Ascending aorta (tissue), 2 donors: ENCODE measurements at places on chromosomes 12 and 14.

DNA sequence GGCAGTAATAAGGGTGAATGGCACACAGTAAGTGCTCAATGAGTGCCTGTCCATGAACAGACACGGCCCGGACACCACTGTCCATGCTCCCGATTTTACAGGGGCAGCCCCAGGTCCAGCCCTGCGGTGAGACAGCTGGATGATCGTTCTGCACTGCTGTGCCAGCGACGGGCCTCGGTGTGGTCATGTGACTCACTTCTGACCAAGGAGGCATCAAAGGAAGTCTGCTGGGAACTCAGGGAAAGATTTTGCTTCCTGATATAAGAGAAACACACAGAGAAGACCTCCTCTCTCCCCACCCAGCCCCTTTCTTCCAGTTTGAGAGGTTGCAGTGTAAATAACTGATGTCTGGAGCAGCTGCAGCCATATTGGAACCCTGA, 126.6 kb downstream of the SCARB1 start:
- no peaks in the 10 kb centered on the region for H3K36me3 ChIP-seq
- H3K4me3 ChIP-seq: no peak overlapping the region
- H3K4me1 ChIP-seq: peaks cover 8% of the 10 kb centered on the region
- no peak overlapping the region for H3K27ac ChIP-seq
- DNase-seq: no peak

DNA sequence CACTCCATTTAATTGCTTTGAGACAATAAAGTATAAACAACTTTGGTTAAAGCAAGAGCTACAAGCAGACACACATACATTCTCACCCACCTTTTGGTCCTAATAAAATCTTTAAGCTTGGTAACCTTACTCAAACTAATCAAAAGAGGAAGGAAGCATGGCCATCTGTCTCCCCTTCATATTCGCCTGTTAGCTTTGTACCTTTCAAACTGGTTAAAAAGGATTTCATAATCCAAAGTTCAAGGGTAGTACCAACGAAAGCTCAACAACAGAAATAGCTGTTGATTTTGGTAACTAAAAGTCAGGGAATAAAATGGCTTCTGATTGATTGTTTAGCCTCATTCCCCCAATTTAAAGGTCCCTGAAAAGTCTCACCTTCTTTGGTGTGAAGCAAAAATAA, 456.9 kb downstream of the BCAT1 start:
- no peaks in the 10 kb centered on the region for H3K36me3 ChIP-seq
- peaks cover 21% of the 10 kb centered on the region for H3K4me1 ChIP-seq
- DNase-seq: no peak
- no peak overlapping the region for H3K27ac ChIP-seq
- no peaks in the 10 kb centered on the region for H3K27me3 ChIP-seq

DNA sequence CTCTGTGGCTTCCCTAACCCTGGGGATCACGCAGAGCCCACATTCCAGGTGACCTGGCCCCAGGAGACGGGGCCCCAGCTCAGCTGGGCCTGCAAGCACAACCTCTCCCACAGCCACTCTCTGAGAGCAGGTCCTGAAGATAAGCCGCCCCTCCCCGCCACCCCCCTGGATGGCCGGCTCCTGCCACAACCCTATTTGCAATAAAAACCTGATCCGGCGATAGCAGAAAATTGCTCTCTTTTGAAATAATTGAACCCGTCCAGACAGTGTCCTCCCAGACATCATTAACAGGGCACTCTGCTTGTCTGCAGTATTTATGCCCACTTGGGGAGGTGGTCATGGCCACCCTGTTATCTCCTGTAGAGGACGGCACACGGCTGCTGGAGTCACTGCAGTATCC, 5.0 kb downstream of the C14orf180 start:
- no peak overlapping the region for H3K27ac ChIP-seq
- no peaks in the 10 kb centered on the region for H3K27me3 ChIP-seq
- DNase-seq: no peak
- no peaks in the 10 kb centered on the region for H3K36me3 ChIP-seq
- H3K4me3 ChIP-seq: no peak overlapping the region
- H3K4me1 ChIP-seq: peaks cover 29% of the 10 kb centered on the region

DNA sequence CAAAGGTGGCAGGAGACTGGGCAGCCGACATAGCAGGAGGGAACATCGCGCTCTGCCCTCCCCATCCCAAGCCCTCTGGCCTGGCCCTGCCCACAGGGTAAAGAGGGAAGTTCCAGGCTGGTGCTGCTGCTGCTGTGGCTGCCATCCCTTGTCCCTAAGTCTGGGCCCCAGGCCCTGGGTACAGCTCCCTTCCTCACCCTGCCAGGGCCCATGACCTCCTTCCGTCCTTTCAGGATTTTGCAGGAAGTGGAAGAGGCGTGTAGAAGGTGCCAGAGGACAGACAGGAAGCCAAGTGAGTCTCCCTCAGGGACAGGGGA, 14.7 kb upstream of the NCOR2 start:
- H3K36me3 ChIP-seq: no peaks in the 10 kb centered on the region
- no peak for DNase-seq
- no peaks in the 10 kb centered on the region for H3K27me3 ChIP-seq
- peaks cover 6% of the 10 kb centered on the region for H3K4me1 ChIP-seq
- no peak overlapping the region for H3K4me3 ChIP-seq

DNA sequence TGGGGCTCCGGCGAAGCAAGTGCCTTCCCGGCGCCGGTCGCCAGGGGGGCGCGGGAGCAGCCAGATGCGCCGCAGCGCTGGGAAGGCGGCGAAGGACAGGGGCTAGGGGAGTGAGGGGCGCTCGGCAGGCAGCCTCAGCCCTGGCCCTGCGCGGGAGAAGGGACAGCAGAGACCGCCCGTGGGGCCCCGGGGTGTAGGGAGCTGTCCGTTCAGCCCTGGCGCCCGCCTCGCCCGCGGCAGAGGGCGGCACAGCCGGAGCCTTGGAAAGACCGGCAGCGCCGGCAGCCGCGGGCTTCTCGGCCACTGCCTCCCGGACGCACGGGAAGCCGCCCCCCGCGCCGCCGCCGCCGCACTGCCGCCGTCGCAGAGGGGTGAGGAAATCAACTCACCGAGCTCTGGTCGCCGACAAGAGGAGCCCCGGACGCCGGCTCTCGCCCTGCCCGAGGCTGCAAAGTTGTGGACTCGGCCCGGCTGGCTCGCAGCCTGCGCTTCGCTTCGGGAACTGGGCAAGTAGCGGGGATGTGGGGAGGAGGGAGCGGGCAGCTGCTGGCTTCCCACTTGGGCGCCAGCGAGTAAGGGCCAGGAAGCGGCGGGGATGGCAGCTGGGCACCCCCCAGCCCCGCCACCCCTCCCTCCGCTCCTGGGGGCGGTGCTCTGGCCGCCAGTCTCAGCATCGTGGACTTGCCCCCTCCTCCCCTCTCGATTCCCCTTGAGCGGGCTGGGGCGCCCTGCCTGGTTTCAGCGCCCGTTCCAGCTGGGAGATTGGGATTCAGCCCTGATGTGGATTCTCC, at the start of gene ZDHHC22:
Gene ZDHHC22, minus strand, starts transcription at position 578 of the 791 bp plus-strand sequence. CDS start 2,053 bp downstream, outside the sequence.
- no peak within 1 kb of the TSS for H3K27ac ChIP-seq
- peak within 1 kb of the TSS; percentile 62 for H3K4me3 ChIP-seq
- no peaks in the 10 kb centered on the region for H3K36me3 ChIP-seq
- DNase-seq: no peak
- peaks cover 2% of the 10 kb centered on the region for H3K4me1 ChIP-seq

DNA sequence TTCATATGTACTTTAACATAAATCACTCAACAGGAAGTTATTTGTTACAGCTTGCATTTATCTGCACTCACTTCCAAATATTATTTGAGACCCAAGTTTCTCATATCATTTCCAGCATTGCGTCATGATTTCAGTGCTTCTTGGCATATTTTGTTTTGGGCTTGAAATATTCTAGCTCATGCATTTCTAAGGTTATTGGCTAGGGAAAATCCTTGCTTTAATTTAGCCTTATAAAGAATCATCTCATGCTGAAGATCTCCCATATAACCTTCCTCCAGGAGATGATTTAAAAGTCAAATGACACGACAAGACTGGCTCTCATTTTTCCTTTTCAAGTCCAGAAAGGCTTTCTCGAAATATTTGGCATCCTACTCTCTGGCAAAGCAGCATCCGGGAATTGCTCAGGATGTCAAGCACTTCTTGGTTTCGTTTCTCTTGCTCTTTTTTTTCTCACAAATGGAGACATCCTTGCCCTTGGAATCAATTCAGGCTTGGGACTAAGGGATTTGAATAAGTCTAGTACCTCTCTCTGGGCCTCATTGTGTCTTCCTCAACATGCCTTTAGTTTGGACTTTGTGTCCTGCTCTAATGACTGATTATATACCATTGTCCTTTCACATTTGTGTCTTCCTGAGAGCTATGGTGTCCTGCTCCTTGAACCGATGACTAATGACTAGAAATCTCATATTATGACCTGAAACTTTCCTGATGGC, 295.0 kb downstream of the RMST start:
- DNase-seq: no peak
- no peaks in the 10 kb centered on the region for H3K27me3 ChIP-seq
- H3K36me3 ChIP-seq: no peaks in the 10 kb centered on the region
- no peaks in the 10 kb centered on the region for H3K4me1 ChIP-seq
- H3K4me3 ChIP-seq: peak overlapping the region; percentile 12

- H3K27ac ChIP-seq: no peak overlapping the region
- no peaks in the 10 kb centered on the region for H3K36me3 ChIP-seq
- no peak for DNase-seq
- H3K27me3 ChIP-seq: no peaks in the 10 kb centered on the region
These were observed 139.1 kb downstream of the ERC1 start for GRCh38 chr12:1130164-1130563.

DNA sequence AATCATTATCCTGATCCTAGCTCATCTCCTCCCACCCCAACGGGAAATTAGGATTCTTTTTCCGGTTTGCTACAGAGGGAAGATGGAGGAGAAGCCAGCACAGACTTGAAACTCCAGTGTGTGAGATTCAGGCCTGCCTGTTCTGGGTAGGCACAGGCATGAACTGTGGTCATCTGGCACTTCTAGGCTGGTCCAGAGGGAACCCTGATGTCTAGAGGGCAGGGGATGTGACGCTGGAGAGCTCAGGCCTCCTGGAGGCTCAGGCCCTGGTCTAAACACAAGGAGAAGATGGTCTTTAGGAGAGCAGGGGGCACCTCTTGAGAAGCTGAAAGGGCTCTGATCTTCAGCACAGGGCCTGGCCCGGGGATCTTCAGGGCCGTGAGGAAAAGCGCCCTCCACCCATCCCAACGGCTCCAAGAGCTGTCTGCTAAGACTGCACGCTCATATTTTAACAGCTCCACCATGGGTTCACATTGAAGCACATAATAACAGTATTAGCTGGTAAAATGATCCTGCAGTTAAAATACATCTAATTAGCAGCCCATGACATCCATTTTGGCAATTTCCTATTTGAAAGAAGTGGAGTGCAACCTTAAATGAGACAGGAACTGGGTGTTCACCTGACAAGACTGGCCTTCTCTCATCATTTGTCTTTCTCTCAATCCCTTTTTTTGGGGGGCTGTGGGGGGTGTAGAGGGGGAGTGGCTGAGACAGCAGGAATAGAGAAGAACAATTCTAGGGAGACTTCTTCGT, 35.4 kb downstream of the BCL11B start:
- no peak for DNase-seq
- H3K36me3 ChIP-seq: no peaks in the 10 kb centered on the region
- H3K27me3 ChIP-seq: no peaks in the 10 kb centered on the region

DNA sequence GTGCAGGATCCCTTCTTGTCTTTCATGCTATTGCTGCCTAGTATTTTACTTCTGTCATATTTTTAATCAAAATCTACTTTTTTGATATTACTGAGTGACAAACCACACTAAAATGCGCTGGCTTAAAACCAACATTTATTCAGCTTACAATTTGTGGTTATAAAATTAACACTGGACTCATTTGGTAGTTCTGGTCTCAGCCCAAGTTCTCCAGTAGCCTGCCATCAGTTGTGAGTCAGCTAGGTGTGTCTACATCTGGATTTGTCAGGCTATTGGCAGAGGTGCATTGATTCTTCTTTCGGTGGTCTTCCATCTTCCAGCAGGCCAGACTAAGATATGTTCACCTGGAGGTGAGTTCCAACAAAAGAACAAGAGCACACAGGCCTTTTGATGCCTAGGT, 765.1 kb upstream of the FBXO33 start:
- no peak overlapping the region for H3K4me3 ChIP-seq
- no peaks in the 10 kb centered on the region for H3K27me3 ChIP-seq
- no peak overlapping the region for H3K27ac ChIP-seq
- no peak for DNase-seq
- no peaks in the 10 kb centered on the region for H3K36me3 ChIP-seq

DNA sequence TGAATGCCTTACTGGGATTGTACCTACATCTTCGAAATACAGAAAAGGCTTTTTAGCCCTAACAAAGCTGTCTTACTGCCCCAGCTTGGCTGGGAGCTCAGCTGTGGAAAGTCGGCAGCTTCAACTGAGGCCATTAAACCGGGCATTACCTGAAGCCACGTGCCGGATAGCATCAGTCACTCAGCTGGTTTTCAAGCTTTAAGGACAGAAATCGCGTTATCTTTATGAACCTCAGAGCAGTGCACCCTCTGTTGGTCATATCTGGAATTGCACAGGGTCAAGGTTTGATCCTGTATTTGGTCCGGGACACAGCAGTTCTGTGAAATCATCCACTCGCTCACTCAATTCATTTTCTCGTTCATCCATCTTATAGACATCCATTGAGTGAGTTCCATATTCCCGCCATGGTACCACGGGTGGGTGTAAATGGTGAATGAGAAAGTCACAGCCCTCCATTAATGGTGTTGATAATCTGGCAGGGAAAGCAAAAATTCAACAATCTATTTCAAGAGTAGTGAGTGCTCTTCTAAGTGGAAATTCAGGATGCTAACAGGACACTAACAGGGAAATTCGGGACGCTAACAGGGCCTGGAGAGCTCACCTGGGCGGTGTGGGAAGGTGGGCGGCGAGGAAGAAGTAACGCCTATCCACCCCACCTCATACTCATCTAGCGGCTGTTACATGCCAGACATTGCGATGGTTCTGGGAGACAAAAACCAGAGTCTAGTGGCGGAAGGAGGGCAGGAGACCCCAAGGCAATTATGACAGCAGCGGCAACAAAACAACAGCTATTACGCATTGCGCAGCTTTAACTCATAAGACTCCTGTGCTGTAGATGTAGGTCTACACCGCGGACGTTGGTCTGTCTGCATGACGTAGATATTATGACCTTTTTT, 60.6 kb upstream of the TCL1A start:
- H3K36me3 ChIP-seq: no peaks in the 10 kb centered on the region
- DNase-seq: no peak
- no peaks in the 10 kb centered on the region for H3K4me1 ChIP-seq
- H3K27me3 ChIP-seq: no peaks in the 10 kb centered on the region
- no peak overlapping the region for H3K27ac ChIP-seq

- no peak for DNase-seq
- H3K4me1 ChIP-seq: no peaks in the 10 kb centered on the region
- H3K27me3 ChIP-seq: no peaks in the 10 kb centered on the region
- no peak overlapping the region for H3K4me3 ChIP-seq
- H3K27ac ChIP-seq: no peak overlapping the region
- H3K36me3 ChIP-seq: no peaks in the 10 kb centered on the region
These were observed 93.5 kb upstream of the CEP83 start for GRCh38 chr12:94553130-94553519.

GRCh38 chr12:117485984-117486839, 124.8 kb upstream of the NOS1 start:
- no peaks in the 10 kb centered on the region for H3K36me3 ChIP-seq
- H3K27me3 ChIP-seq: no peaks in the 10 kb centered on the region
- H3K27ac ChIP-seq: no peak overlapping the region
- no peaks in the 10 kb centered on the region for H3K4me1 ChIP-seq
- H3K4me3 ChIP-seq: no peak overlapping the region
- DNase-seq: no peak
